Fibroblast of lung (primary cell): ENCODE measurements at places on chromosomes 1 and 21. TPM values are rescaled to one million over a fixed set of nuclear protein-coding genes. Genes with fewer than 3 reads are reported as not detected.

F11R gene
- 0.66 and 2.1 TPM in 2 replicates for total RNA-seq

C1orf185 gene
- total RNA-seq: not detected in 2 replicates

PRRX1 gene
- 121 and 128 TPM in 2 replicates for total RNA-seq

CHRM3 gene
- total RNA-seq: under 0.01 TPM in 1 of 2 replicates, not detected in the other

CA6 gene
- total RNA-seq: not detected in 2 replicates

GSTM3 gene
- total RNA-seq: 37.0 and 51.4 TPM in 2 replicates

DNA sequence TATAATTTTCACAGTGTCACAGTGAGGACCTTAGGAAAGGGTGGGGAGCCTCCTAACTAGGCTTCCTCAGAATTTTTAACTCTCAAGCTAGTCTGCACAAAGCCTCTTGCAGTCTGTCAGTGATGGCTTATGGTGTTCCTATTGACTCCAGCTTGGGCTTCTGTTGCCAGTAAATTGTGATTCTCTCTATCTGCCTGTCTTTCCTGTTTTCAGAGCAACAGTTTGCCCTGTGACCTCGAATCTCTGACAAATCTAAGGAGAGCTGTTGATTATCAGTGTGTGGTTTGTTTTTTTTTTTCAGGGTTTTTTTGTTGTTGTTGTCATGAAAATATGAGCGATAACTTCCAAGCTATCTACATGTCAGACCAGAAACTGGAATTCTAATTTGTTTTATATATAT lies 423.2 kb upstream of the B3GALT2 start:
- H3K27ac ChIP-seq: no peak overlapping the region
- H3K4me3 ChIP-seq: no peak overlapping the region
- H3K4me1 ChIP-seq: no peaks in the 10 kb centered on the region
- no peaks in the 10 kb centered on the region for H3K36me3 ChIP-seq

- H3K27me3 ChIP-seq: no peaks in the 10 kb centered on the region
- H3K36me3 ChIP-seq: no peaks in the 10 kb centered on the region
- no peak for DNase-seq
- no peaks in the 10 kb centered on the region for H3K4me1 ChIP-seq
Measured at GRCh38 chr1:50378770-50379169, 44.5 kb downstream of the DMRTA2 start.

DNA sequence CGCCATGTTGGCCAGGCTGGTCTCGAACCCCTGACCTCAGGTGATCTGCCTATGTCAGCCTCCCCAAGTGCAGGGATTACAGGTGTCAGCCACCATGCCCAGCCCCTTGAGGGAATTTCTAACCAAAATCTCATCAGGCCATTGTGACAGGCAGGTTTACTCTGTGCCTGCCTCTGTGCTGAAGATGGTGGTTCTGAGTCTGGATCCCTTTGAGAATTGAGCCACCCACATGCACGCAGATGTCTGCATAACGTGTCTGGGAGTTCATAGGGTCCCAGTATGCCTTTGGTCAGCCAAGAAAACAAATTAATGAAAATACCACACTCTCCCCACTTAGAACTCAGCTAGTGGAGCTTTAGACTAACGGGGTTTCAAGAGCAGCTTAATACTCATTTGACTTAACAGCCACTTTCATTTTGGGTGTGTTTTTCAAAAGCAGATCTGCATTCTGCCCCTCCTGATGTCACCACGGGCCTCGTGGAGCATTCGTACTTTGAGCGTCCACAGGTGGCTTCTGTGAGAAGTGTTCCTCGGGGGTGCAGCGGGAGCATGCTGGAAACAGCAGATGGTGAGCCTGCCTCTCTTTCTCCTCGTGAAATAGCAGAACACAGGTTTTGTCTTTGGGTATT lies 45.3 kb downstream of the DIP2A start:
- peaks cover 3% of the 10 kb centered on the region for H3K36me3 ChIP-seq
- H3K27ac ChIP-seq: no peak overlapping the region
- no peaks in the 10 kb centered on the region for H3K4me1 ChIP-seq

DNA sequence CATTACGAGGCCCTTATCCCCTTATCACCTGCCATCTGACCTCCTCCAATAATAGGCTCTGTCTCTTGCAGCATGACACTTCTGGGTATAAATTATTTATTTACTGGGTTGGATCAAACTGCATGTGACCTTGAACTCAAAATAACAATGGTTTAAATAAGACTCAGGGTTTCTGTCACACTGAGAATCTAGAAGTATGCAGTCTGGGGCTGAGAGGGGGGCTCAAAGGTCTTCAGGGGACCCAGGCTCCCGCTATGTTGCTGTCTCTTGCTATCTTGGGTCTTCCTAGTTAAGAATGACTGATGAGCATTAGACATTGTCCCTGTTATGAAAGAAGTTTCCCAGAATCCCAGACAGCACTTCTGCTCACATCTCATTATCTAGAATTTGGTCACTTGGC lies 133.5 kb downstream of the URB2 start:
- no peak for DNase-seq
- H3K27ac ChIP-seq: no peak overlapping the region
- no peak overlapping the region for H3K4me3 ChIP-seq
- no peaks in the 10 kb centered on the region for H3K27me3 ChIP-seq
- no peaks in the 10 kb centered on the region for H3K4me1 ChIP-seq
- H3K36me3 ChIP-seq: no peaks in the 10 kb centered on the region

GRCh38 chr1:161884475-161884874 lies 118.4 kb downstream of the ATF6 start:
- DNase-seq: no peak
- H3K27ac ChIP-seq: peak overlapping the region; percentile 34
- H3K4me3 ChIP-seq: peak overlapping the region; percentile 16
- peaks cover 7% of the 10 kb centered on the region for H3K4me1 ChIP-seq
- H3K27me3 ChIP-seq: no peaks in the 10 kb centered on the region

DNA sequence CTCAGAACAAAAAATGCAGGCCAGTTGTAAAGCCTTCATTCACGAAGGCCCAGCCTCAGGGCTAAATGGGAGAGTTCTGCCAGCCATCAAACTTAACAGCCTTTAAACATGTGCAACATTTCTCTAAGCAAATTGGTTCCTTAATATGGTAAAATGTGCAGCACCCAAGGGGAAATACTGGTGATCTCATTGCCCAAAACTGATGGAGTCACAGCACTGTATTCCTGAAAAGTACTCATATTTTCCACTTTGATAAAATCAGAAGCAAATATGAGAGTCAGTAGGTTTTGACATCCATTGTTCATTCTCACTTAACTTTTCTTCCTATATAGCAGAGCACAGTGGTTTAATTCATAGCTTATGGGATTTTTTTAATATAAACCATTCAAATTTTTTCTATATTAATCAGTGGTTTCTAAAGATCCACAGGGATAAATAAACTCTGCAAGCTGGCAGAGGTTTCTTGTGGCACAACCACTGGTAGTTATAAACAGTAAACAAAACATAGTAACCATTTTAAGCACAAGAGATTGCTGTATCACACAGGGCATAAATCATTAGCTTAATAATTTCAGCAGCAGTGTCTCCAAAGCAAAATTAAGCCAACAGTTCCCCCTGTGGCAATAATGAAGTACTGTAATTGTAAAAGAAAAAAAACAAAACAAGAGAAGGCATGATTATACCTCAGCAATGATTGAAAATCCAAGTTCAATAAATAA lies 106.9 kb upstream of the LYPLAL1 start:
- DNase-seq: peak; percentile 84
- H3K4me1 ChIP-seq: peaks cover 2% of the 10 kb centered on the region
- no peak overlapping the region for H3K27ac ChIP-seq

- H3K4me1 ChIP-seq: no peaks in the 10 kb centered on the region
- DNase-seq: no peak
- no peaks in the 10 kb centered on the region for H3K36me3 ChIP-seq
Measured at GRCh38 chr1:17094664-17095063, 24.6 kb downstream of the PADI2 start.

- H3K27me3 ChIP-seq: no peaks in the 10 kb centered on the region
- DNase-seq: no peak
- H3K4me3 ChIP-seq: no peak overlapping the region
- H3K36me3 ChIP-seq: no peaks in the 10 kb centered on the region
- H3K4me1 ChIP-seq: no peaks in the 10 kb centered on the region
- no peak overlapping the region for H3K27ac ChIP-seq
Measured at GRCh38 chr1:5768014-5768413, 224.2 kb downstream of the NPHP4 start.

- no peaks in the 10 kb centered on the region for H3K27me3 ChIP-seq
- no peaks in the 10 kb centered on the region for H3K4me1 ChIP-seq
- no peak overlapping the region for H3K27ac ChIP-seq
- H3K36me3 ChIP-seq: no peaks in the 10 kb centered on the region
- DNase-seq: no peak
Measured at GRCh38 chr1:19926296-19927129, 3.1 kb upstream of the PLA2G2E start.

GRCh38 chr1:228399531-228400236 lies 7.0 kb downstream of the TRIM11 start:
- no peak overlapping the region for H3K4me3 ChIP-seq
- H3K27ac ChIP-seq: no peak overlapping the region
- peaks cover 19% of the 10 kb centered on the region for H3K36me3 ChIP-seq
- peaks cover 2% of the 10 kb centered on the region for H3K4me1 ChIP-seq

DNA sequence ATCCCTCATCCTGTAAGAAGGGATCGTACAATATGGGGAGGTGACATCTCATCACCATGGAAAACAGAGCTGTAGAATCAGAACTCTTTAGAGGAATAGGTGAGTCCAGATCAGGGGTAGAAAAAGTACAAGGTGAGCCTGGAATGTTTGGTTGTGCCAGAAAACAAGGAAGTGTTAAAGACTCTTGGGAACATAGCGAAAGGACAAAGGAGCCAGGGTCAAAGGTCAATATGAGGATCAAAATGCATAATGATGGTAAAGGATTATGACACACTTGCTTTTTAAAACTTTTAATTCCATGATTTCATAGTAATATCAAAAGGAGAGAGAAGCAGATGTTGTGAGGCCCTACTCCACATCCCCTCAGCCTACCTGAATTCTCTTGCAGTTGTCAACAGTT lies 19.2 kb upstream of the TRIM33 start:
- H3K27me3 ChIP-seq: no peaks in the 10 kb centered on the region
- no peak overlapping the region for H3K27ac ChIP-seq
- no peak for DNase-seq
- H3K4me3 ChIP-seq: no peak overlapping the region
- no peaks in the 10 kb centered on the region for H3K36me3 ChIP-seq

GRCh38 chr1:77673030-77673429 lies 9.4 kb downstream of the ZZZ3 start:
- no peaks in the 10 kb centered on the region for H3K27me3 ChIP-seq
- no peak overlapping the region for H3K4me3 ChIP-seq
- H3K27ac ChIP-seq: no peak overlapping the region
- H3K4me1 ChIP-seq: peaks cover 12% of the 10 kb centered on the region
- DNase-seq: no peak
- H3K36me3 ChIP-seq: no peaks in the 10 kb centered on the region
